ENCODE measurements at places on chromosomes 3 and 15.
A peak's percentile ranks its signal among the peaks of the same experiment; 100 is the strongest.

DNA sequence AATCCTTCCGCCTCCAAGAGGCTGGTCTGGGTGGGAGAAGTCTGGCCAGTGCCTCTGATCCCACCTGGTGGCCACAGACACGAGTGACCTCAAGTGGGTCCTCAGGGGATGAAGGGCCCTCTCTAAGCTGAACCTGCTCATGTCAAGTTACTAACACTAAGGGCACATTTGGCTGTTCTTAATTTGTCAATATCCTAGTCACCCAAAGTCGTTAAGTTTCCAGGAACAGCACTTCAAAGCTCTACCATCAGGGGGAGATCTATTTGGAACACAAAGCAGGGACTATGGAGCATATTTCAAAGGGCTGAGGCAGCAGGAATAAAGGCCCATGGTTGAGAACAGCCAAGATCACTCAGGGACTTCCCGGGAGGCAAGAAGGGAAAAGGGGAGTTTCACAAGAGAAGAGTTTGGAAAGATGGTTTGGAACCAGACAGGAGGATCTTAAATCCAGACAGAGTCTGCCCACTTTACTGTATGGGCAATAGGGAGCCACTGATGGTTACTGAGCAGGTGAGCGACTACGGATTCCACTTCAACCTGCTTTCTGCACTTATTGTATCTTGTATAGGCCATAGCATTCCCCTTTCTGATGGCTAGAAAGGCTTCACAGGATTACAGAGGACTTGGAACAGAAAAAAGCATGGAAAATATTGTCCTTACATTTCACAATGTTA lies 13.7 kb downstream of the OXTR start:
- no peak for DNase-seq

DNA sequence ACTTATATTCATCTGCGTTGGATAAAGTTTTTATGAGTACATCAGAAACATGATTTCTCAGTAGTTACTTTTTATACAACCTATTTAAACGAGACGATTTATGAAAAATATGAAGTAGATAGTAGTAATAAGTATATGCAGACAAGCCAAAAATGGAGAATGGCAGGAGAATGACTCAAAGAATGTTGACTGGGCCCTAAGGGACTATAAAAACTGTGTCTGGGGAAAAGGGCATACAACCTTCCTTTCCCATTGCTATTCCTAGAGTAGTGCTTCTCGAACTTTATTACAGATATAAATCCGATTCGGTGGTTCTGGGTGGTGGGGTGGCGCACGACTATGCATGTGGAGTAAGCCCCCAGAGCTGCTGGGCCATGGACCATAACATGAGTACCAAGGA lies 558.5 kb downstream of the FOXP1 start:
- no peak for DNase-seq

DNA sequence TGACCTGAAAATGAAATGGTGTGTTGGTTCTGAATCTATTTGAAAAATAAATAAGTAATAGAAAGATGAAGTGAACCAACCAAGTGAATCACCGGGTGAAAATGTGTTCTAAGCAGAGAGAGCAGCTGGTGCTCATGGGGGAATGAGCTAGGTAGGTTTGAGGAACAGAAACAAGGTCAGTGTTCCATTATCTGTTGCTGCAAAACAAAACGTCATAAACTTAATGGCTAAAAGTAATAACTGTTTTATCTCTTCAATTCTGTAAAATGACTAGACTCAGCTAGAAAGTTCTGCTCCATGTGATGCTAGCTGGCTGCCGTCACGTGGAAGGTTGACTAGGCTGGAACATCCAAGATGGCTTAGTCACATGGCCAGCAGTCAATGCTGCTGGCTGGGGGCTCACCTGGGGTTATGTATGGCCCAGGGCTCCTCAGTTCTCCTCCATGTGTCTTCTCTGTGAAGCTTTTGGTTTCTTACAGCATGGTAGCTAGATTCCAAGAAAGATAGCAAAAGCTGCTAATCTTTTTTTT lies 13.3 kb upstream of the SH3BP5 start:
- peak; percentile 31 for DNase-seq

DNA sequence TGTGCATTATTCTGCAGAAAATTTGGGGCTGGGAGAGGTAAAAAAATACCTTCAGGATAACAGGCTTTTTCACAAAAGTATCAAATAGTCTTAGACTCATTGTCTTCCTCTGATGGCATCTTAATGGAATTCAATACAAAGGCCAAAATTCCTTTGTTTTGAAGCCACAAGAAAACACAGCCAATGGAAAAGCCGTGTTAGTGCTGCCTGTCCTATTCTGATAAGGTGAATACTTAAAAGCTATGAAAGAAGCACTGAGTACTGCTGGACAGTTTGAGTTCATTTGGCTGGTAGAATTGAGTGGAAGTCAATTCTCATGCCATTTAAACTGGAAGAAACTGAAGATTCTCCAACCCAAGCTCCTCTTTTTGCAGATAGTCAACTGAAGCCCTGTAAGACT lies 395.3 kb upstream of the TPRG1 start:
- DNase-seq = no peak

DNA sequence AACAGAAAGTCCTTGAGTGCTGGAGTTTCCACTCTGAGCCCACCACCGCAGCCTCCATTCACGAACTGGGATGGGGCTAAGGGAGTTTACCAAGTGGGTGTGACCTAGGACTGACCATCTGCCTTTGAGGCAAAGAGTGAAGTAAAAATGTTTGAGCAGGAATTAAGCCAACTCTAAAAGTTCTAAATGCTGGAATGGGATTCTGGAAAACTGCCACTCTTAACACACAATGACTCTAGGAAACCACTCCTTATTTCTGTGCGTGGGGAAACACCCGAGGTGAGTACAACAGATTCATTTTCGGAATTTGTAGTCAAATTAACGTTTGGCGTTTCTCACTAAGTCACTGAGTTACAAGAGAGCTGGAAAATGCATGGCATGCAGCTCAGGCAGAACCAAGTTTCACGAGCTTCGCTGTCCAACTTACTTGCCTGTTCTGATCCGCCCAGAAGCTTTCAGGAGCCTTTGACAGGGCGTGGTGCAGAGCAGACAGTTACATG lies 31.6 kb downstream of the ISL2 start:
- no peak for DNase-seq

DNA sequence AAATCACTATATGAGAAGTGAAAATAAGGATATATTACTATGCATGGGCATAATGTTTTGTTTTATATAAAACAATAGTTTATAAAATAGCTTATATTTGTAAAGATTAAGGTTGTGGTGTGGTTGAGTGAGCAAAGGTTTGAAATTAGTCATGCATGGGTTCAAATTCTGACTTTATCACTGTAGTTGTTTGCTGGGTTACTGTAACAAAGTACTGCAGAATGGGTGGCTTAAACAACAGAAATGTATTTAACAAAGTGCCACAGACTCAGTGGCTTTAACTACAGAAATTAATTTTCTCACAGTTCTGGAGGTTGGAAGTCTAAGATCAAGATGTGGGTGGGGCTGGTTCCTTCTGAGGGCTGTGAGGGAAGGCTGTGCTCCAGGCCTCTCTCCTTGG lies 184.8 kb upstream of the THRB start:
- DNase-seq = no peak

GRCh38 chr15:87573039-87573438 lies 683.5 kb downstream of the NTRK3 start:
- no peak for DNase-seq

GRCh38 chr15:98668566-98669308 lies 20.4 kb downstream of the IGF1R start:
- DNase-seq = peak; percentile 19

GRCh38 chr3:30286007-30286669 lies 320.3 kb upstream of the TGFBR2 start:
- no peak for DNase-seq

DNA sequence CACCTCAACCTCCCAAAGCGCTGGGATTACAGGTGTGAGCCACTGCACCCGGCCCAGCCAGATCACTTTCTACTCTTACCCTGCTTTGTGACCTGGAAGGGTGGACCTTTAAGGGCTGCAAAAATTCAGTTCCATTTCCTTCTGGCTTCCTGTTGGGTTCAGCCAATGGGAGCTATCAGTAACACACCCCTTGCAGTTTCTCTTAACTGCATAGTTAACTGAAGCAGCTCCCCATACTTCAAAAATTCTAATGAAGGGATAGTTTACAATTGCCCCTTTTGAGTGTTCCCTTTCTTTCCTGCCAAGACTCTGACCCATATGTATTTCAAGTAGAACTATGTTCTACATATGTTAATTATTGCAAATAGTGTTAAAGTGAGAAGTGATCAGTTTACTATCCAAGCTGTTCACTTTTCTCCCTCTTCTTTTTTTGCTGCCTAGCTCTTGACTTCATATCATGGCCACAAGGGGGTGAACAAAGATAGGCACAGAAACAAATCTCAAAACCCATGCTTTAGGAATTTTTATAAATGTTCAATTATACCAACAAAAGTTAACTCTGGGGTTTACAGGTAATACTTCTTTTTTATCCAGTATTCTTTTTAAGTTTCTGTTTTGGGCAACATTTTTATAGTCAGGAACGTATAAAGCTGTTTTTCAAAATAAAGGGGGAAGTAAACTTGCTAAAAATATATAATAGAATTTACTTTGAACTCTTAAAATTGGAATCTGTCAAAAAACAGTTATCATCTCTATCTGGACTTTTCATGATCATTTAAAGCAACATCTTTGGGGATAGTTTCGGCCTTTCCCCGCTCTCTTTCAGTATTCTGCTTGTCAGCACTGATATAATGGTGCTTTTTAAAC lies 8.1 kb downstream of the PGBD4 start:
- DNase-seq = no peak

GRCh38 chr3:127799476-127800222 lies 22.7 kb downstream of the MGLL start:
- DNase-seq = no peak

GRCh38 chr3:123291404-123291803 lies 89.7 kb downstream of the SEC22A start:
- DNase-seq = no peak

GRCh38 chr3:120418866-120419490 lies 31.8 kb downstream of the FSTL1 start:
- DNase-seq = peak; percentile 30

DNA sequence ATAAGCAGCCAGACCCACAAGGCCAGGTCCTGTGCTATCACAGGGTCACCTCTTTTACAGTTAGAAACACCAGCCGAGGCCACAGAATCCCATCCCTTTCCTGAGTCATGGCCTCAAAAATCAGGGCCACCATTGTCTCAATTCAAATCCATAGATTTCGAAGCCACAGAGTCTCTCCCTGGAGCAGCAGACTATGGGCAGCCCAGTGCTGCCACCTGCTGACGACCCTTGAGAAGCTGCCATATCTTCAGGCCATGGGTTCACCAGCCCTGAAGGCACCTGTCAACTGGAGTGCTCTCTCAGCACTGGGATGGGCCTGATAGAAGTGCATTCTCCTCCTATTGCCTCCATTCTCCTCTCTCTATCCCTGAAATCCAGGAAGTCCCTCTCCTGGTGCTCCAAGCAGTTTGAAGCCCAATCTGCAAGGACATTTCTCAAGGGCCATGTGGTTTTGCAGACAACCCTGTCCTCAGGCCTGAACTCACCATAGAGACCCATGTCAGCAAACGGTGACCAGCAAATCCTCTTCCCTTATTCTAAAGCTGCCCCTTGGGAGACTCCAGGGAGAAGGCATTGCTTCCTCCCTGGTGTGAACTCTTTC lies 39.6 kb downstream of the TGM4 start:
- peak; percentile 59 for DNase-seq

DNA sequence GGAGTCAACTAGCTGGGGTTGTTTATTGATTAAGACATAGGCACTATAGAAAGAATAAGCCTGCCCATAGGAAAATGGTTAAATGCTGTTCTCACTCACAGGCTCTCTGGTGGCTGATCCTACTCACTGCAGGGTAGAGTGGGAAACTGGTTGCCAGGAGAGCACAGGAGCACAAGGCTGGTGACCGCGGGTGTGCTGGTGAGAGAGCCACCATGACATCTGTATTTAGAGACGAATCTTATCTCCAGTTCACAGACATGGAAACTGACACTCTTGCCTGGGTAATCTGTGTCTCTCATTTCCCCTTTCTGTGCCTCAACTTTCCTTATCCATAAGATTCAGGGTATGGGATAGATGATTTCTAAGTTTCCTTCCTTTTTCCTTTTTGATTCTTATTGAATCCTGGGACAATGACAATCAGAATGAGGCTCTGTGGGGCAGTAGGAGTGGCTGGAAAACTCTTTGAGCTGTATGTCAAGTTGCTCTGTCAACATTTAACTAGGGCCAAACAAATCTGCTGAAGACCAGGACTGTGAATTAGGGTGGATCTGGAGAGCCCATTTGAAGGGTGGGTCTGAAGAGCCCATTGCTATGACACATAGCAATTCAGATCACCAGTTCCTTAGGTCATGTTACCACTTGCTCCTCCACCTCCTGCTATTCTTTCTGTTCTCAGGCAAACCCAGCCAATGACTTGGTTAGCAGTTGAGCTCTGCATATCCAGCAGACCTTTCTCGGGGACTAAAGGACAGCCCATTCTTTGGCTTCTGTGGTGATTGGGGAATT lies 286.1 kb upstream of the TBL1XR1 start:
- DNase-seq = no peak

DNA sequence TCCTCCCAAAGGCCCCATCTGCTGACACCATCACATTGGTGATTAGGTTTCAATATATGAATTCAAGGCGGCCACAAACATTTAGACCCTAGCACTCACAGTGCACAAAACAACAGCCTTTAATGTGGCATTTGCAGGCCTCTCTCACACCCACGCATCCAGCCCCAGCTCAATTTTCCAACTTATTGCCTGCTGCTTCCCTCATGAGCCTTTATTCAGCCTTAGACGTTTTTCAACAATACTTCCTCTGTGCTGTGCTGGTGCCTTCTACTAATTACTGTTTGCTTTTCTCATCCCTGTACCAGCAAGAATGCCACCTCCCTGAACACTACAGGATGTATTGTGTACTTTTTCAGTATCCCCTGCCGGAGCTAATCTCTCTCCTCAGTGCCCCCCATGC lies 334.6 kb downstream of the GABRB3 start:
- DNase-seq = no peak

All from CD4-positive, alpha-beta T cell treated with Interleukin-15 for 4 hours (primary cell).